Fibroblast of skin of abdomen (primary cell): ENCODE measurements at places on chromosomes 1 and 21.
A peak's percentile ranks its signal among the peaks of the same experiment; 100 is the strongest.

DNA sequence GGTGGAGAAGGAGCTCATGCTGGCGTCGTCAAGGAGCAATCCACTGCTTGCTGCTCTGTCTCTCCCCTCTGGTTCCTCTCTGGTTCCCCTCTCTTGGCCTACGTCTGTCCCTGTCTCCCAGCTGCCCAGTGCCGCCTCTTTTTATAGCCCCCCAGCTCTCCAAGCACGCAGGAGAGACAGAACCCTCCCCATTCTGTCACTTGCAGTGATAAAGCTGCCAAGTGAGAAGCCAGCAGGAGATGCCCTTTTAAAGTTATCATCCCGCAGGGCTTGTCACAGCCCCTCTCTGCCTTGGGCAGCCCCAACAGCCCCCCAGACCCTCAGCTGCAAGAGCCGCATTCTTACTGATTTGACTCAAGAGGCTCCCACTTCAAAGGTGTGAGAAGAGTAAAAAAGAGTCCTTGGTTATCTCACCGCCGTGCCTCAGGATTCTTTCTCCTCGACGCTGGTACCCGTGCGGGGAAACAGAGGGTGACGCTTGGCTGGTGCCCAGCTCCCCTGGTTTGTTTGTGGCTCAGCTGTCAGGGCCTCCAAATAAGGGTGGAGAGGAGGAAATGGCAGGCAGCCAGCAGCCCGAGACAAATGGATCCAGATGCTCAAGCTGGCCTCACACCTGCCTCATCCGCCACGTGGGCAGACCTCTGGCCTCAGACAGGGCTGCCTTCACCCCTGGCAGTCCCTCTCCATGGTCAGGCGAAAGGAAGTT, at the start of gene NPPA:
Gene NPPA, minus strand, starts transcription at position 117 of the 706 bp plus-strand sequence. Its CDS starts 99 bp downstream, at position 18.
- DNase-seq = peak; percentile 30

DNA sequence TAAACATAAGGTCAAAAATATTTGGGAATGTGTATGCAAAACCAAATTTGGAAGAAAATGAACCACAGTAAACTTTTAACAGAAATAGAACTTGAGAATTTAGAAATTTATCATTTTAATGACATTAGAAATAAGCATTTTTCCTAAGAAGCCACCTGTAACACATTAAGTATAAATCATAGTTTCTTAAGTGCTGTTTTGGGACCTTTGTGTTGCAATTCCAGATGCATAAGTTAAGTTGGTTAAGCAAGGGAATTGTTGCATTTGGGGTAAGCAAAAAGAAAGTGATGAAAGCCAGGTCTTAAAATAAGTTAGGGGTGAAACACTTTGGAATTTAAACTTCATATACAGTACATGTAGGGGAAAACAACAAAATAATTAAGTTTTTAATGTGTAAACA, 49.8 kb downstream of the CDKN2C start:
- DNase-seq = peak; percentile 2

DNA sequence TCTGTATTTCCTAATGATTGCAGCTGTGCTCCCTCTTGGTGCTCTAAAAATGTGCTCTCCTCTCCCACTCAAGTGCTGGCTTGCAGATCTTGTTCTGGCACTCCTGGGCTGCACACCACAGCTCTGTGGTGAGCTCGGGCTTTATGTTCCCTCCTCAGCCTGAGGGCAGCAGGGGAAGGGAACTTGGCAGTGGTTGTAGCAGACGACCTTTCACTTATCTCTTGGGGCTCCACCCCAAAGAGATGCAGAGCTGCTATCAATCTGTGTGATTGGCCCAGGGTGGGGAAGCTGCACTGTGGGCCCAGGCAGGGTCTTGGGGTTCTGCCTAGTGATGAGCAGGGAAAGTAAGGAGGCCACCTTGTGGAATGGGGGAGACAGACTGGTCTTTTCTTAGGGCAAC, 143.5 kb upstream of the GORAB start:
- DNase-seq = no peak

- DNase-seq = no peak
Observed at GRCh38 chr1:234674218-234674815, 64.3 kb upstream of the IRF2BP2 start.

GRCh38 chr1:5707566-5708345, 284.5 kb downstream of the NPHP4 start:
- no peak for DNase-seq

GRCh38 chr1:48329486-48329885, 107.0 kb downstream of the SLC5A9 start:
- DNase-seq = no peak

- peak; percentile 62 for DNase-seq
Observed at GRCh38 chr1:53765657-53766056, 26.7 kb upstream of the GLIS1 start.

- no peak for DNase-seq
Observed at GRCh38 chr21:33155422-33155821, 74.3 kb upstream of the IFNAR2 start.

GRCh38 chr1:117146072-117146471, 24.5 kb upstream of the TRIM45 start:
- DNase-seq = no peak

DNA sequence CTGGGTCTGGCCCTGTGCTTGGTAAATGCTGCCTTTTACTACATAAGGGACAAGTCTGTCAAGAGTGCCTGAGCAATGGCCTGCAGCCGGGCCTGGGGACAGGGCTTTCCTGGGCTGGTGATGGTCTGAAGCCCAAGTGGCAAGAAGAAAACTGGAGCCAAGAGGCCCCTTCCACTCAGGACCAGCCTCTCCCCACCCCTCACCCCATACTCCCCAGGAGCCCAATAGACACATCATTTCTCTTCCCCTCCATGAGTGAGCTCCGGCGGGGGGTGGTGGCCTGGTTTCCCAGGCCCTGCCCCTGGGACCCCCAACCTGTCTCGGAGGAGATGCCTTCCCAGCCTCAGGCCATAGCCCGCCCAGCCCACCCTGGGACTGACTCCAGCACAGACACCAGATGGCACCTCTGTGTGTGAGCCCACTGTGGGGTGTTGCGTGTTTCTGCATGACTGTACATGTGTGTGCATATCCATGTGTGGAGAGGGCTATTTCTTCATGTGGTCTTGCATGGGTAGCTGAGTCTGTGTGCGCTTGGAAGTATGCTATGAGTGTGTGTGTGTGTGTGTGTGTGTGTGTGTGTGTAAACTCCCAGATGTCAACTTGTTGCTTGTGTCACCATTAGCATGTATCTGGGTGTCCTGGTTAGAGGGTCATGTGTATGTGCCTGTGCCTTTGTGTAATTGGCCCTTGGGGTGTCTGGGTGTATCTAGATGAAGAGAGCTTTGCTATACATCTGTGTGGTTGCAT, 14.3 kb upstream of the LRP8 start:
- no peak for DNase-seq

DNA sequence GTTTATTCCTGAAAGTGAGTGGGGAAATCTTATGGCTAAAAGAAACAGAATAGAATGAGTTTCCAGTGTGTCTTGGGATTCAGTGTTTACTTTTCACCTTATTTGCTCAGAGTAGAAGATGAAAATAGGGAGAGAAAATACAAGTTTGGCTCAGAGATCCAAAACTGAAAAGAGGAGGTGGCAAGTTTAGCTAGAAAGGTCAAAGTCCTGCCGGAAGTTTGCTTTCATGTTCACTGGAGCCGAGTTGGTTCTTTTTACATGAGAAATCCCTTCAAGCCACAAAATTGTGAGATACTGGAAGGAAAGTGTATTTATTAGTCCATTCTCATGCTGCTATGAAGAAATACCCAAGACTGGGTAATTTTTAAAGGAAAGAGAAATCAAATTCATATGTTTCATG, 604.6 kb downstream of the MRPL39 start:
- DNase-seq = no peak

DNA sequence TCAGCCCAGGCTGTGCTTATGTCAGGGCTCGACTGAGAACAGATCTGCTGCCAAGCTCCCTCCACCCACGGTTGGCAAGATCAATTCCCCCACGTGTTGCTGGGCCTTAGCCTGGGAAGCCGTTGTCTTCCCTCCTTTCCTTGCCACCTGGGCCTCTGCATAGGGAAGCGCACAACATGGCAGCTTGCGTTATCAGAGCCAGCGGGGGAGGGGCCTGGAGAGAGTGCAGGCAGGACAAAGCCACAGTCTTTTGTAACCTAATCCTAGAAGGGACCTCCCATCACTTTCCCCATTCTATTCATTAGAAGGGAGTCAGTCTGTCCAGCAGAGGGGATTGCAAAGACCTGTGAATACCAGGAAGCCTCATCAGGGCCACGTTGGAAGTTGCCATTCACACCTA, 17.0 kb upstream of the IGSF21 start:
- no peak for DNase-seq

GRCh38 chr1:231827337-231828105, 200.9 kb downstream of the DISC1 start:
- peak; percentile 94 for DNase-seq

DNA sequence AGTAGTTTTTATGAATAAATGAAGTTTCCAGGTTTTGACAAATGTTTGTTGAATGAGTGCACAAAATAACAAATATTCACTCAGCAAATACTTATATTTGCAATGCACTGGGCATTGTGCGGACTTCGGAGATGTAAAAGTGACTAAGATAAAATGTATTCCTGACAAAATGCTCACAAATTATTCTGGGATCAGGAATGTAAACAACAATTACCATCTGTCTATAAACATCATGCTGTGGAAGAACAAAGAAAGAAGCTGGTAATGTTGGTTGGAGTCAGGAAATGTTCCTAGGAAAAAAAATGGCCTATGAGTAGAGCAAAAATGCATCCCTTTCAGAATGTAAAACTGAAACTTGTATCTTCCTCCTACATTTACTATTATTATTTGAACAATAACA, 68.5 kb downstream of the CRB1 start:
- no peak for DNase-seq

DNA sequence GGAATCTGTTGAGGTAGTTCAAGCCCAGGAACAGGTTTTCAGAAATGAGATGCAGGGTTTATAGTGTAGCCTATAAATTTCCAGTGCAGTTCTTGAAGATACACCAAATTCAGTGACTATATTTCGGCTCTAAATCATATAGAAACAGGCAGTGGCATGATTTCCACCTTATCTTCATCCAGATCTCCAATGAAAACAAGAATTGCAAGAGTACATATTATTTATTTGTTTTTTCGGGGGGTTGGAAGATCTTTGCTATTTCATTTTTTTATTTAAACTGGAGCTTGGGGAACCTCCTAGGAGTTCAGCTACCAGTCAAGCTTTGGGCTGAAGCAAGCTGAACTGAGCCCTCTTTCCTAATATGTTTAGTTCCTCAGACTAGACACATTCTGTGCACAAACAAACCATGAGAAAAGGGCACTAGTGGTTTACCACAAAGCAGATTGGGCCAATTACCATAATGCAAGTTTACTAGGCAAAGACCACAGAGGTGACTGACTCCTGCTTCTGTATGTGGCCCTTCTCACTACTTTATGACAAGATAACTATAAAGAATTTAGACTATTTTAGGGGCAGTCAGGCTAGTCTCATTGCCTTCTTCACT, 68.5 kb downstream of the RGS2 start:
- DNase-seq = peak; percentile 17

DNA sequence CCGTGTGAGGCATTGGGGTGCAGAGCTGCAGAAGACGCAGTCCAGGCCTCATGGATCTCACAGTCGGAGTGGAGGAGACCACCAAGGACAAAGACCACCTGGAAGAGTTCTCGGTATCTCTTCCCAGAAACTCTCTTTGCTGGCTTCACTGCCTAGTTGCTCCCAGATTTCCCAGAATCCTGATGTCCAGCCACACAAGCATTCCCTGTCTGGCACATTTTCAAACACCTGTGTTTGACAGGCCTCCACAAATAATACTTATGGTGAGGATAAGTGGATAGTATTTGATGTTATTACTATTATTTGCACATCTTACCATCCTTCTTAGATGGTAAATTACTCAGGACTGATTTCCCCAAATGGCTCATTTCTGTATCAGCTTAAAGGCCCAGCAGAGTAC, 27.7 kb upstream of the KANK4 start:
- DNase-seq = no peak

DNA sequence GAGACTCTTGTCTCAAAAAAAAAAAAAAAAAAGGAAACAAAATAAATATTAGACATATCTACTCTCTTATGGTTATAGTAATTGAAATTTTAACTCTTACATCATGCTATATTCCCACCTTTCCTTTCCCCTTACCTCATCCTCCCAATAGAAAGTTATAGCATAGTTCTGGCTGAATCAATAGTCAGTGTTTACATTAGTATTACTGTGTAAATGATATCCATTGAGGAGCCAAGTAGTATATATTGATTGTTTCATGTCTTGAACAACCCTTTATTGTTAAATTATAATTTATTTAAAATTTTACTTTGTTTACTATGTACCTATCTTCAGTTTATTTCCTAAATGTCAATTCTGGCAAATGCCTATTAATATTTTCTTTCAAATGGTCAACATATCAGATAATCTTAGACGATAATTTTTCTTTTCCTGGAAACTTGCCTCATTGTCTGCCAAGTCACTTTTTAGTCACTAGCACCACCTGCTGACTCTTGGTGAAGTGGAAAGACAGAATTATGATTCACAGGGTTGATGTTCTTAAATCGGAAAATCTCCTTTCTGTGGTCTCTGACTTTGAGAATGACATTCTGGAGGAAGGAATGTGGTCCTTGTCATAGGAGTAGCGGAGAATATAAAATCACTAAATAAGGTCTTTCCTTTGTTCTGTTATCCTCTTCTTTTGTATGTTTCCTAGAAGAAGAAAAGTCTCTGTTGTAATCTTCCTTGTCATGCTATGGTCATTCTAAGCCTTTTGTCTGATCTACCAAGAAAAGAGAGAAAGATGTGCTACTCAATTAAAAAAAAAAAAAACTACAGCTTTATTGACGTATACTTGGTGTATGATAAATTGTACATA, 8.6 kb downstream of the HJV start:
- peak; percentile 83 for DNase-seq

DNA sequence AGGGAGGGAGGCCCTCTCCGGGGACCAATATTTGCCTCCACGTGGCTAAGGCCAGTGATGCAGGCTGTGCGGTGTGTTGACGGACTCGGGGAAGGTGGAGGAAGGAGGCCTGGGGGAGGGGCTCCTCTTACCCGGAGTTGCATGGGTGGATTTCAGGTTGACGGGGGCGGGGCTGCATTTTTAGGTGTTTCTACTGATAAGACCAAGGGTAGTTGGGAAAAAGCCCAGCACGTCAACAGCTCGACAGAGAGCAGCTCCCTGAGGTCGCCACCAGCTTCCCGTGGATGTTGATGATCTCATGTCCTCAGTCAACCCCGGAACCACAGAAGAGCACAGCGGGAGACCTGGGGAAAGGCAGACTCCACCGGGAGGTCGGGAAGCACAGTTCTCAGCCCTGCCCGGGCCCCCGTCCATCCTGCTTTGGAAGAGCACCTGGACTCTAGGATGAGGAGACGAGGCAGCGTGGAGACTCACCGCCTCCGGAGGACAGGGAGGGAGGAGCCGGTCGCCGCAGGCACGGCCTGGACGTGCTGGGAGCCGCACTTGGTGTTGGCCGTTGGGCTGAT, 32.9 kb upstream of the COL6A1 start:
- DNase-seq = no peak

DNA sequence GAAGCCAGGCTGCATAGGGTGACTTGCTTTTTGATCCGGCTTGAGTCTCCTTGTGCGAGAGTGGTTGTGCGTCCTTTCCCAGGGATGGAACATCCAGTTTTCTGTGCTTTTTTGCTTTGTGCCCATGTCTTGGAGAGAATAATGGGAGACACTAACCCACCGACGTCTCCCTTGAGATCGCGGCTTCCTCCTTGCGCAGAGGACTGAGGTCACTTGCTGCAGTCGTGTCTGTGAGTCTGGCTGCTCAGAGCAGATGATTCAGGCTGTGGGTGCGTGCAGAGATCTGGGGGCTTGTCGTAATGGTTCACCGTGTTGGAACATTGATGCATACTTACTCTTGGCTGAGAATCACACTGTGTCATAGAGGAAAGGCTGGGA, 164.5 kb upstream of the CACNA1E start:
- peak; percentile 14 for DNase-seq
